ENCODE measurements at places on chromosomes 3 and 15.
A peak's percentile ranks its signal among the peaks of the same experiment; 100 is the strongest.

- DNase-seq = peak; percentile 31
Measured at GRCh38 chr3:161508852-161509477, 12.4 kb downstream of the OTOL1 start.

- DNase-seq = no peak
Measured at GRCh38 chr3:181839916-181840297, 128.2 kb downstream of the SOX2 start.

GRCh38 chr3:12905316-12906071 lies 64.1 kb upstream of the RPL32 start:
- DNase-seq = no peak

DNA sequence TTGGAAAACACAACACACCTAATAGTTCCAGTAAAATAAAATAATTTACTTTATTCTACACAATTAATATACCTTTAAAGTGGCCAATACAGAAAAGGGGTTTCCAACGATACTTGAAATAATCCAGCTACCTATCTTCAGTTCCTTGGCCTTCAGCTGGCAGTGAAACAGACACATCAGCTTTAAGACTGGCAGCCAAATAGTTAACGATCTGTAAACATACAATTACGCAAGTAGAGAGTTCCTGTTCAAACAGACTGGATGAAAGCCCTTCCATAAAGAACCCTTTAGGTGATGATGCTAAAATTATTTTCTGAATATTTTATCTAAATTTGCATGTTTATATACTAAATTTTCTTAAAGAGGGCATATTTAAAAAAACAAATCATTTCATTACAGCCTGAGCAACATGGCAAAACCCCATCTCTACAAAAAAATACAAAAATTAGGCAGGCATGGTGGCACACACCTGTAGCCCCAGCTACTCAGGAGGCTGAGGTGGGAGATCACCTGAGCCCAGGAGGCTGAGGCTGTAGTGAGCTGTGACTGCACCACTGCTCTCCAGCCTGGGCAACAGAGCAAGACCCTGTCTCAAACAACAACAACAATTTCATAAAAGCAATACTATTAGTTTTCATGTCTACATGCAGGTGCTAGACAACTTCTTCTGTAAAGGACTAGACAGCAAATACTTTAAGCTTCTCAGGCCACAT lies 12.9 kb downstream of the DYNC1LI1 start:
- no peak for DNase-seq

GRCh38 chr3:119586733-119587172 lies 7.5 kb downstream of the ADPRH start:
- DNase-seq = no peak

DNA sequence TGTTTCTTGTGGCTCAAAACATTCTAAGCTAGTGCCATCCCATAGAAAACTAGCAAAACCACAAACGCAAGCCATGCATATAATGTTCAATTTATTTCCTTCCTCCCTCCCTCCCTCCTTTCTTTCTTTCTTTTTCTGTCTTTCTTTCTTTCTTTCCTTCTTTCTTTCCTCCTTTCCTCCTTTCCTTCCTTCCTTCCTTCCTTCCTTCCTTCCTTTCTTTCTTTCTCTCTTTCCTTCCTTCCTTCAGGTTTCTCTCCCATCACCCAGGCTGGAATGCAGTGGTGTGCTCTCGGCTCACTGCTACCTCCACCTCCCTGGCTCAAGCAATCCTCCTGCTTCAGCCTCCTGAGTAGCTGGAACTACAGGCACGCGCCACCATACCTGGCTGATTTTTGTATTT lies 492.8 kb upstream of the PROK2 start:
- DNase-seq = no peak

GRCh38 chr3:167780214-167780883 lies 44.8 kb downstream of the SERPINI1 start:
- no peak for DNase-seq

DNA sequence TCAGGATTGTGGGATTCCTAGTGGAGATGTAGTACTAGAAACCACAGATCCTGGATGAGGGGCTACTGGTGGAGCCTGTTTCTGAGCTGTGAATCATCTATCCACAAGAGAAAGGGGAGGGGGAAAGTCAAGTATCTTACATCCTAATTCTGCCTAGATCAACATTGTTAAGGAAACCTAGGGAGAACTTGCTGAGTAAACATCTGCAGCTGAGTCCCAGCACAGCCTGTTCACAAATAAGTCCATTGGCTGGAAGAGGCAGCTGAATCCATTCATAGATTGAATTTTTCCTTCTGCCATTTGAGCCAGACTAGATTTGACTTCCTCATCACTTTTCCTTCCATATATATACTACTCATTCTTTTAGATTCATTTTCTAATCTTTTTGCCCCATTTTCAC lies 460.5 kb downstream of the TUSC7 start:
- no peak for DNase-seq

DNA sequence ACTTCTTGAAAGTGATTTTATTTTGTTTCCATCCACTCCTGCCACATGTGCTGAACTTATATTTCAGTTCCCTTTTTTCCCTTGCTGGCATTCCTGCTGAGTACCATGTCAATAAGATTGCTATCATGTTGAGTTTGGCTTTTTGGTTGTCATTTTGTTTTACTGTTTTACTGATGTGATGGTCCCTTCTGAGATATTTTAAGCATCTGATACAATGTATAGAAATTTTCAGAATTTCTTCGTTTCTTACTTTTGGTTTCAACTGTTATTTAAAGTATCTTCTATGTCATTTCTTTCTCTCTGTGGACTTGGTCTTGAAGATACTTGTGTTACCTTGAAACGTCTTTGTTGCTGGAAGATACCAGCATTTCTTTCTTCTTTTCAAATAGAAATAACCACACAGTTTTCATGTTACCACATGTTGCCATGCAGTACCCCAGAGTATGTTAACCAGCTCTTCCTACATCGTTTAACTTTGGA lies 14.1 kb downstream of the SIDT1 start:
- DNase-seq = no peak

DNA sequence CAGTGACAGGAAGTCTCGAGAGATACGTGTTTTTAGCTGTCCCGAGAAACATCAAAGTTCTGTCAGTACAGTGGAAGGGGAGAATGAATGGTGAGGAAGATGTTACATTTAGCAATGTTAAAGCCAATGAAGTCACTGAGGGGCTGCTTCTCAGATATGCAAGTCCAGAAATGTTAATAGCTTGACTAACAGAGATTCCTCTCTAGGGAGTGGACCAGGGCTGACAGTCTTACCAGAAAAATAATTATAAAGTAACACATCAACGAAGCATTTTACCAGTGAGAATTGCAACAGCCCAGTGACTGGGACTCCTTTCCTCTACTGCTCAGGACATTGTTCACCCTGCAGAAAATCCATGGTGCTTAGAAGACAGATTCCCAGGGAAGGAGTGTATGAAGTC lies 23.9 kb downstream of the GALNT15 start:
- DNase-seq = no peak

DNA sequence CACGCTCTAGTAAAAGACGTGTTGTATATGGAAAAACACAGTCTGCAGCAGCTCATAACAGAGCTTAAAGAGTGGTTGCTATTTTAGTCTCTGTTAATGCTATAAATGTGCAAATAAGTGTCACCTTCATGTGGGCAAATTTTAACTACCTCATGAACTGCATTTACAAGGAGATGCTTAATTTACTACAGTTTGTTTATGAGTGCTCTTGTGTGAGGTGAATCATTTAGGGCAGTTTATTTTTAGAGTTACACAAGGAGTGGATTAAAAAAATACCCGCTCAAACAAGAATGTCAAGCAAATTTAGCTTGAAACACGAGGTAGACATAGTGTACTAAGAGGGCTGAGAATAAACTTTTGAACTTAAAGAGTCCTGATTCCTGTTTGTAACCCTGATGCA lies 579.0 kb downstream of the MFSD1 start:
- DNase-seq = no peak

DNA sequence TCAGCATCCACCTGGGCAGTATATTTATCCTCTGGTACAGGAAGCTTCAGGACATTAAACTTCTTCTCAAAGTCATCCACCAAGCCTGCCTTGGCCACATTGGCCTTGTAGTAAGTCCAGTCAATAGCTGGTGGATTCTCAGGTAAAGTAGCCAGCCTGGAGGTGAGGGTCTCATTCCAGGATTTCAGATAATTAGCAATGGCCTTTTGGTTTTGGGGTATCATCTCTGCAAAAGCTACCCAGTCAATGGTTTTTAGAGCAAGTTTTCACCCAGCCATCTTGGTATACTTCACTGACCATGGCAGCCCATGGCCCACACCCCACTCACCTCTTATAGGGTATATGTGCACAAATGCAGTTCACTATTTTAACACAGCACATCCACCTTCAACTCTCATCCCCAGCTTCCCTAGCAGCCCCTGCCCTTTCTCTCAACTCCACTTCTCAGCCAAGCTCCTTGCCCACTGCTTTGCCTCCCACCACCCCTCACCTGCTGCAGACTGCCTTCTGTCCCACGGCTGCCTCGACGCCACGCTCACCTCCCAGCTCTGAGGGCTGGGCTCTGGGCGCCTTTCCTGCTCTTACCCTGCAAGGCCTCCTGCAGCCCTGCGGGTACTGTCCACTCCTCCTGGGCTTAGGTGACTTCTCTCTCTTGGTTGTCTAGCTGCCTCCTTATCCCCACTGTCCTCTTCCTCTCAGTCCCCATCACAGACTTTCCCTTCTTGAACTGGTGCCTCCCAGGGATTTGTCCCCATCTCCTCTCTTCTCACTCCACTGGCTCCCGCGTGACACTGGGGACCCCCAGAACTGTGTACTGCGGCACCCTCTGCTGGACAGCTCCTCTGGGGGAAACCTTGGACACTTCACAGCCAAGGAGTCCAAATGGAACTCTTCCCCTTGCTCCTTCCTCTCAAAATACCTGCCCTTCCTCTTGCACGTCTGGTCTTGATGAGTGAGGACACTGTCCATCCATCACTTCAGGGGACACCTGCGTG lies 1.7 kb upstream of the TGM5 start:
- no peak for DNase-seq

DNA sequence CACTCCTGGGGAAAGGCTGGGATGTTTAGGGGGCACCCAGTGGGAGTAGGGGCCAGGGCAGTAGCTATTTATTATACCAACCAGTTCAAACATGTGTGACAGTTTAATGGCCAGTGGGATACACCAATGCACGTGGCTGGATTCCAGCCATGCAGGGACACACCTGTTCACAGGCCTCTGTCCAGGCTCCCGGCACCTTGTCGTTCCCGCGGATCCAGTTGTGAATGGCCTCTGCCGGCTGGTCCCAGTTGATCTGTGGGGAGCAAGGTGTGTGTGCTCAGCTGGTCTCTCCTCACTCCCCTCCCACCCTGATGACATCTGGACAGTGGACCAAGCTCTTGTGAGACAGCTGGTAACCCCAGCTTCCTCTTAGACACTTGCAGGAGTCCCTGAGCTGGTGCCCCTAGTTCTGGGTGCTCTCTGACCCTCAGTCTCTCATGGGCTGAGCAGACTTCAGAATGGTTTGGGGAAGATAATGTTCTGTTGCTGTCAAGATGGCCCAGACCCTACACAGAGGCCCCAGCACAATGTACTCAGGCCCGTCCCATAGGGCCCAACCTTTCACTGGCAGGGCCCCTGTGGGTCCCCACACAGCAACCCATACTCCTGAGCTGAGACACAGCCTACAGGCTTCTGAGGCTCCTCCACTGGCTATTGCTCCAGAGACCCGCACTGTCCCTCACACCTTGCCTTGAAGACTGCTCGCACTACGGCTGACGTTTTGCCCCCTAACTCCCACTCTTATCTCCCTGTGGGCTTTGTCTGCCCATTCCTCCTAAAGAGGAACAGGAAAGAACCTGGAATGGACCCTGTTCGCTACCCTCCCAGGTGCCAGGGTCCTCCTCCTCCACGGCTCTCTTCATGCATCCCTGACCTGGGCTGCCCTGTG lies 25.8 kb downstream of the ALDH1L1 start:
- no peak for DNase-seq

GRCh38 chr3:20912406-20912805 lies 726.4 kb upstream of the SGO1 start:
- DNase-seq = no peak

GRCh38 chr3:188001093-188001492 lies 152.9 kb upstream of the LPP start:
- no peak for DNase-seq

- no peak for DNase-seq
Measured at GRCh38 chr3:107983247-107983646, 107.6 kb downstream of the CD47 start.

GRCh38 chr3:125478326-125478725 lies 41.7 kb downstream of the SNX4 start:
- DNase-seq = no peak

- DNase-seq = no peak
Measured at GRCh38 chr15:62416526-62416925, 251.4 kb upstream of the C2CD4B start.

- DNase-seq = no peak
Measured at GRCh38 chr3:87173776-87174175, 53.3 kb upstream of the CHMP2B start.

GRCh38 chr3:123870033-123870432 lies 14.1 kb downstream of the MYLK start:
- peak; percentile 76 for DNase-seq

DNA sequence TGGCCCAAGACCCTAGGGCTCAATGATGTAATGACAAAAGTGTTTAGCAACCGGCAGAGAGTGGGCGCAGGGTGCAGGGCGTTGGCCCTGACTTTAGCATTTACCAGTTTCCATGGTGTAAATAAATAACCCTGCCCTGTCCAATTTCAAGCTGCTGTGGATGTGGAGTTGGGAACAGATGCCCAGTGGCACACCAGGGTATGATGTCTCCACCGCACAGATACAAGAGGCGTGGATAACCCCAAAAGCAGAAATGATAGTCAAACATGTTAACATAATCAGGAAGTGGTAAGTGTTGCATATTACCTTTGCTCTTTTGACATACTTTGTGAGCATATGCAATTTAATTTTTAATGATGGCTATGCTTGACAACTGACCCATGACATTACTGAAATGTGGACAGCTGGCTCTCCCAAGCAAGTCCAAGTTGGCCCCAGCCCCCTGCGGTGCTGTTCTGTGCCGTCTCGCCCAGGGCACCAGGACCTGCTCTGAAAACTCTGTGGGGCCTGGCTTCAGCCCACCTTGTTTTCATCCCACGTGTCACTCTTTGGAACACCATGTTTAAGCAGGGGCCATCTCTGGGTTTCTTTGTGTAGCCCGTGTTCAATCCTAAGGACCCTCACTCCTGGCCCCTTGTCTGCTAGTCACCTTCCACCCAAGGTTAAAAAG lies 10.8 kb upstream of the ANPEP start:
- no peak for DNase-seq

DNA sequence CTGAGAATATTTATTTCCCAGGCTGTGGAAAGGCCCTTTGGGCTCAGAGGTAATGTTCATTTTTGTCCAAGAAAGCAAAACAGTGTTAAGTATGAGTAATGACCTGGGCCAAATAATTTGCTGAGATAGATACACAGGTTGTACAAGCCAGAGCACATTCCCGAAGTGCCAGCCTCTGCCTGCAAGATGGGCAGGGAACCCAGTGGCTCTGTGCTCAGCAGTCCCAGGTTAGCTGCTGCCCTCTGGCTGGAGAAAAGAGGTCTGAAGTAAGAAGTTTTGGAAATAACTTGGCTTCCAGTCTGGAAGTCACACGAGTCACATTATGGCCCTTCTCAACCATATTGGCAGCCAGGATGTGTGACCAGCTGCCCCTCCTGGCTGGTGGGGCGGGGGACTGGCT lies 20.2 kb downstream of the MYZAP start:
- peak; percentile 68 for DNase-seq

GRCh38 chr15:35139822-35140221 lies 54.7 kb upstream of the NANOGP8 start:
- no peak for DNase-seq
